ENCODE measurements at places on chromosomes 5 and 9.

DNA sequence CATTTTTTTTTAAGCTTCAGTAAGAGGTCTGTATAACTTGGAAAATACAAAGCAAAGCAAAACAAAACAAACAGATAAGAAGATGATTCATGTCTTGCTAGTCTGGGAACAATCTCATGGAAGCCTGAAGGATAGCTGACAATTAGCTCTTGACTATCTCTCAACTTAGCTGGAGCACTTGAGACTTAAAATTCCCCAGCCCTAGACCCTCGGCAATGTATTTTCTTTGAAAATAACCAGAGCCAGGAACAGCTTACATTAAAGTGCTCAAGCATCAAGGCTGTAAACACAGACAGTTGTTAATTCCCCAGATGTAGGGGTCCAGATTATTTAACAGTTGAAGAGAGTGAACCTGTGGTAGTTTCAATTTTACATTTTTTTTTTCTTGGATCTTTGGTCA is 82.9 kb downstream of the TMEM252 start:
- DNase-seq: no peak

GRCh38 chr5:158820891-158821290 is 278.8 kb downstream of the EBF1 start:
- no peak for DNase-seq

GRCh38 chr5:97559827-97560598 is 377.0 kb upstream of the RIOK2 start:
- no peak for DNase-seq

- DNase-seq: no peak
These were observed 176.6 kb downstream of the FBXL7 start for GRCh38 chr5:15676591-15676990.

DNA sequence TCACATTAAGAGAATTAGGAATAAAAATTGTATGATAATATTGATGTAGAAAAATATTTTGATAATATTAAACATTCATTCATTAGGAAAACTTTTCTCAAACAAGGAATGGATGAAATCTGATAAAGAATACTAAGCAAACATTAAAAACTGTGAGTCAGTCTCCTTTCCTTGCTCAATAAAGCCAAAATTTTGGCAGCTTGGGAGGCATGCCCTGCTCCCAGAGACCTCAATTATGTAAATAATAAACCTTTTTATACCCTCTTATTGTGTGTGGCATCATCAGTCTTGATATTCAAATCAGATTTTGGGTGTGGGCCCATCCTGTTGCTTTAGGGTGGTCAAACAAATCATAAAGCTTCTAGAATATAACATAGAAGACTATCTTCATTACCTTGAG is 36.6 kb upstream of the CCL21 start:
- no peak for DNase-seq

DNA sequence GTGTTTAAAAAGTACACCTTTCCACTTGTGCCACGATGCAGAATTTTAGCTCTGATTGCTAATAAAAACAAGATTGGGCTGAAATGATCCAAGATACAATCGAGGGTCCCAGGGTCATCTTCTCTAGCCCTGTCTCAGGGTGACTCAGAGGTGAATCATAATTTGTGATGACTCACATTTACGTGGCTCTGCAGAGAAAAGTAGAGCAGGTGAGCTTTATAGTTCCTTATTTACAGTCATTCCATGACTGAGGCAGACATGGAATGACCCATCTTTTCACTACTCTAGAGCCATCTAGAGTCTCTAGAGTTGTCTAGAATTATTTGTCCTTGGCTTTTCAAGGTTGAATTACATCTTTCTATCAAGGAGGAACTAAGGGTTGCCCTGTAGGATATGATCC is 155.2 kb downstream of the GAS1 start:
- no peak for DNase-seq

- no peak for DNase-seq
These were observed 203.3 kb downstream of the FOXD4L6 start for GRCh38 chr9:40925149-40925548.

GRCh38 chr5:135326296-135327254 is 72.5 kb downstream of the MACROH2A1 start:
- DNase-seq: no peak

DNA sequence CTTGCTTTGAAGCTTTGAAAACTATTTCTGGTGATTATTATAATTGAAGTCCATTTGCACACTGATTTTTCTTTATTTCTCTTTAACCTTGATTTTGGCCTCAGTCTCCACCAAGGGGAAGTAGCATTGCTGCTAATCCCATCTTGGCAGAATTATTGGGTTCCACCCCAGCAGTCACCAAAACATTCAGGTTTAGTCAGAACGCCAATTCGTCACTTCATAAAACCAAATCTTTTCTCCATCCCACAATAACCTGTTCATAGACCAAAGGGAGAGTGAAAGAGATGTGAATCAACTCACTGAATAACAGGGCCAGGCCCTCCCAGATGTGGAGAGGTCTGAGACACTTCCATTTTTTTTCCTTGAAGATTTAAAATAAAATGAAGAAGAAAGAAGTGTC is 95.1 kb upstream of the VCAN start:
- DNase-seq: no peak

Measured in activated T-cell treated with anti-CD3 and anti-CD28 coated beads for 1 hour (primary cell).